ENCODE measurements at places on chromosomes 3 and 15. TPM values are rescaled to one million over a fixed set of nuclear protein-coding genes. Genes with fewer than 3 reads are reported as not detected.

CD200 gene
- total RNA-seq, result 3.3 TPM

DNA sequence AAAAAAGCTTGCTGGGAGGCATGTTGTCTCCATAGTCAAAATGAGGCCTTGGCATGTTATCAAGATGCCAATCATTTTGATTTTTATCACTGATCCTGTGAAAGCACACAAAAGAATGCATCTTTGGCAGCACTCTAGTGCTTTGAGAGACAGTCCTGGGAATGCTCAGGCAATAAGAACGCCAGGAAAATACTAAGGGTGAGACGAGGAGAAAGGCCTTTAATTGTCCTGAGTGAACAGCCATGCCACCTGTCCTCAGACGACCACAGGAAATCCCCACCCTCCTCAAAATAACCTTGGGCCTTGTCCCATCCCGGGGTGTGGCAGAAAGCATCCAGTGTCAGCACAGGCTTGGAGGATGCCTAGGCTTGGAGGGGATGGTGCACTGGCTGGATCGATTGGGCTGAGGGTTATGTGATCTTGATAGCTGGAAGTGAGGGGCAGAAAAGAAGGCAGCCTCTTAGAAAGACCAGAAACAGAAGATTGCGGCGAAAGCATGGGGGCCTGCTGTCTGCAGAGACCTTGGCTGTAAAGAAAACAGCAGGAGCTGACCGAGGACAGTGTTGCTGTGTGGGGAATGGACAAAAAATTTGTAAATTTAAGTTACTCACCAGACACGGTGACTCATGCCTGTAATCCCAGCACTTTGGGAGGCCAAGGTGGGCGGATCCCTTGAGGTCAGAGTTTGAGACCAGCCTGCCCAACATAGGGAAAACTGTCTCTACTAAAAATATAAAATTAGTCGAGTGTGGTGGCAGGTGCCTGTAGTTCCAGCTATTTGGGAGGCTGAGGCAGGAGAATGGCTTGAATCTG, 7.3 kb downstream of the TMEM158 start:
- DNase-seq, result peak; percentile 67

GRCh38 chr3:17044855-17045254, 160.1 kb downstream of the PLCL2 start:
- DNase-seq, result no peak

- DNase-seq, result no peak
Observed at GRCh38 chr3:71416876-71417275, 166.7 kb downstream of the FOXP1 start.

GRCh38 chr3:187022403-187023029, 92.2 kb downstream of the ST6GAL1 start:
- DNase-seq, result no peak
